ENCODE measurements at places on chromosomes 2 and 18.

DNA sequence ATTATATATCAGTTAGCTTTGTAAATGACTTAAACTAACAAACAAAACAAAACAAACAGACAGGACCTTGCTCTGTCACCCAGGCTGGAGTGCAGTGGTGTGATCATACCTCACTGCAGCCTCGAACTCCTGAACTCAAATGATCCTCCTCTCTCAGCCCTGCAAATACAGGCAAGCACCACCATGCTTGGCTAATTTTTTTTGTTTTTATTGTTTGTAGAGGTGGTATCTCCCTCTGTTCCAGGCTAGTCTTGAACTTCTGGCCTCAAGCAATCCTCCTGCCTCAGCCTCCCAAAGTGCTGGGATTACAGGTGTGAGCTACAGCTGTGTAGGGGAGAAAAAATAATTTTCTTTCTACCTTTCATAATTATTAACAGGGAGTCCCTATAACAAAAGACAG lies 33.8 kb upstream of the PPM1B start:
- no peak for DNase-seq

- DNase-seq: no peak
Observed at GRCh38 chr2:3637692-3638455, 20.1 kb upstream of the ALLC start.

- DNase-seq: no peak
Observed at GRCh38 chr18:13577781-13578180, 148.6 kb downstream of the FAM210A start.

DNA sequence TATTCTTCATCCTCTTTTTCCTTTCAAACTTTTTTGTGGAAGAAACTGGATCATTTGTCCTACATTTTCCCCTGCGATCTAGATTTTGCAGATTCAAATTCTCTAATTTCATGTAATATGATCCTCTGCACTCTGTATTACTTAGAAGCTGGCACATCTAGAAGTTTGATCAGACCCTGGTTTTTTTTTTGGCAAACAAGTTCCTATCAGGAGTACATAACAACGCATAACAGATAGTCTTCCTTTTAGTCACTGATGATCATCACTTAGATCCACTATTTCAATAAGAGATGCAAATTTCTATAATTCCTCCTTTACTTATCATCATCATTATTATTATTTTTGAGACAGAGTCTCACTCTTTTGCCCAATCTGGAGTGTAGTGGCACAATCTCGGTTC lies 117.1 kb downstream of the CDH2 start:
- DNase-seq: no peak

DNA sequence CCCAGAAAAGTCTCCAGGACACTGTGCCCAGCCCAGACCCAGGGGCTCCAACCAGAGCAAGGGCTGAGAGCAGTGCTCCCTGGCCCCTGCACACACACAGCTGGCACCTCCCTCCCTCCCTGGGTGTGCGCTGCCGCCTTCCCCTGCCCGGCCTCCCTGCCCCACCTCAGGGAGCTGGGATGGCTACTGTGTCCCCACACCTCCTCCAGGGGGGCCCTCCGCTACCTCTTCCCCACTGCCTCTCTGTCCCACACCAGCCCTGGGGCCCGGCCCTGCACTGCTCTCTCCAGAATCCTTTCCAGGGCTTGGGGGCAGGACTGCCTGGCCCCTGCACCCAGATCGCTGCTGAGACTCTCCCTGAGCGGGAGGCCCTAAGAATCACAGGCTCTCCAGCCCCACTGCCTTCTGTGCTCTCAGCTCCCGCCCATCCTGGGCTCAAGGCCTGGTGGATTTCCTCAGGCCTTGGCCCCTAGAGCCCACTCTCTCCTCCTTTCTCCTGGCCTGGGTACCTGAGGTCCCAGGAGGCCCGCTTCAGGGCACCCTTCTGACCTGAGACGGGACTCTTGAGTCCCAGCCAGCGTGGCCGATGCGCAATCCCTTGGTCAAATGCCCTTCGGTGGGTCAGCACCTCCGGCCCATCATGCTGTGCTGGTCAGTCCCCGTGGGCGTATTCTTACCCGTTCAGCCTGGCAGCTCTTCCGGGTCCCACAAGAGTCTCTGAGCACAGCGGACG lies 276.8 kb upstream of the HDAC4 start:
- no peak for DNase-seq

DNA sequence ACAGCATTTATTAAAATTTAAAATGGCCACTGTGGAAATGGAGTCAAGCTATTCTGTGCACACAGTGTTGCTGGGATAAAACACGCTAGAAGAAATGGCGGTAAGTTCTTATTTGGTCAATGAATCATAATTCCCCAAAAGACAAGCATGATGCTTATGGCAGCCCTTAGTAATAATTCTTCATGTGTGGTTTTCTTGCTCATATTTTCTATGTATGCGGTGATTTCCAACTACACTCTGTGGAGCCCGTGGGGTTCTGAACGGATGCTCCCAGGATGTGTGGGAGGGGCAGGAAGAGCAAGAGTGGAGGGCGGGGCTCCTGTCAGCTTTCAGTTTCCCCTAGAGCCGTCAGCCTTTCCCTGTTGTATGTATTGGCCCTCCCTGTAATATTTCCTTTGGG lies 91.7 kb upstream of the RMDN2 start:
- DNase-seq: no peak

DNA sequence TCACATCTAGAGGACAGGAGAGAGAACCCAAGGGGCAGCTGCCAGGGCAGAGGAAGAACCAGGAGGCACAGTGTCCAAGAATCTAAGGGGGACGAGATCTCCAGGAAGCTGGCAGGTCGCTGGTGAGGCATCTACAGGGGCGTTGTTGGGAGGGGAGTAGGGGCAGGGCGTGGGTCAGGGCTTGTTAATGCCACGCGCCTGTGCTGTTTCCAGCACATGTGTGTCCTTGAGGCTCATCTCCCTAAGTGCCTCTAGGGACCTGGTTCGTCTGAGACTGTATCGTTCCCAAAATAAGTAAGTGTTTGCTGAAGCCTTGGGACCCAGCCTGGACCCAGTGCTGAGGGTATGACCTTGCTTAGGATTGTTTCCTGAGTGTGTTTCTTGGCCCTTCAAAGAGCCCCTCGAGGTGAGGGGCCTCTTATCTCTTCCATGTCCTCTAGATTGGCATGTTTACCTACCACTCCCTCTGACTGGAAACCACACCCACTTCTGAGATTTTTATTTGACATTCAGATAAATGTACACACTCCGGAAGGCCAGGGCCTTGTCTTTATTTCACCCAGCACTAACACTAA lies 22.2 kb downstream of the HK2 start:
- DNase-seq: no peak

DNA sequence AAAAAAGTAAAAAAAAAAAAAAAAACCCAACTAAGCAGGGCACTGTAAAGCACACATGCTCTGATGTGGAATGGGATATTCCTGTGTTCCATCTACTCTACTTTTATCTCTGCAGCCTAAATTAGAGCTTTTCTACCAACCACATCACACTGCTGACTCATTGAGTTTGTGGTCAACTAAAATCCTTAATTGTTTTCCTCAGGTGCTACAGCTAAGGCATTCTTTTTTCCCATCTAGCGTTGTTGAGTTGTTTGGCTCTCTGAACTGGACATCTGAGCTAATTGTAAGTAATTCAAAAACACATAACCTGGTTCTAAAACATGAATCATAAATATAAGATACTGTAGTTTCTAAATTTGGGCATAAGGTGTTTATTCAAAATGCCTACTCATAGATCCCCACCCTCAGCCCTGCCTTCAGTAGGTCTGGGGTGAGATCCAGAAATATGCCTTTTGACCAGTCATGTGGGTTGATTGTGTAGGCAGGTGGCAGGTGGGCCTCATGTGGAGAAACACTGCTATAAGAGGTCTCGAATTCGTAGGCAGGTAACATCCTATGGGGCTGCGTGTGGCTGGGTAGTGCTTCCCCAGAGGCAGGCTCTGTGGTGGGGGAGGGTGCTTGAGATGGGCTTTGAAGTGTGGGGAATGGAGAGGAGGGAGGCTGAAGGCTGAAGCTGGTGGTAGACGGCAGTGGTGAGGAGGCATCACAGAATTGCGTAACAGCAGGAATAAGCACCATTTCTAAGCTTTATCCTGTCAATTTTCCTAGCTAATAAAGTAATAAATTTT lies 27.2 kb downstream of the ANKRD29 start:
- peak; percentile 10 for DNase-seq

DNA sequence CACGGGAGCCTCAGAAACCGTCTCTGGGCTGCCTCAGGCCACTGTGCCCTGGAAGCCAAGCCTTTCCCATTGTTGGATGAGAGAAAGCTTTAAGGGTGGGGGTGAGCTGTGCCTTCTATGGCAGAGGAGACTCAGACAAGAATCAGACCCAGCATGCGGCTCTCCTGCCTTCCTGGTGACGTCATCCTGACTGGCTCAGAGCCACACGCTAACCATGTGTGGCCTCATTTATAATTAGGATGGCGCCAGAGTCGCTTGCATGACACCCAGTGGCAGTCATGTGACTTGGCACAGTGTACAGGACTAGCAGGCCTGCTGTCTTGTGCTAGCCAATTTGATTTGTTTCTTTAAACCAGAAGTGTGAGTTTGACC lies 99.1 kb downstream of the SH3BP4 start:
- peak; percentile 82 for DNase-seq

DNA sequence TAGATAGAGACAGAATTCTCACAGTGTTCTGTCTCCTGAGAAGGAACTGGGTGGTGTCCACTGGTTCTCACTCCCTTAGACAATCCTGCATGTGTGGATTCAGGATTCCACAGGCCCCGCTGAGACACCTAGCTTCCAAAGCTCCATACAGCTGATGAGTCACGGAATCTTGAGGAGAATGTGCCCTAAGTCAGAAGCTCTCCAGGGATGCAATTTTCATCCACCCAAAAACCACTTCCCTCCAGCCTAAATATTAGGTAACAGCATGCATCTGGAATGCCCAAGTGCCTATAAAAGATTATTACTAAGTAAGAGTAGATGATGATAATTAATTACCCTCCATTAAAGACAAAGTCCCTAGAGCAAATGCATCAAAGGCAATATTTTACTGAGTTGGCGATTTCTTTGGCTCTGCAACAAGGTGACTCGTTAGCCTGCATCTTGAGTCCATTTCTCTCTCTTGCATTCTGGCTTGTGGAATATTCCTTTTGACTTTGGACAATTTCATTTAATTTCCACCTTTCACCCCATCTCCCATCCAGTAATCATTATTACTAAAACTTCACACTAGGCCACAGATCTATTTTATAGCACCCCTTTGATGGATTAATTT lies 475.1 kb downstream of the TNS1 start:
- peak; percentile 70 for DNase-seq

DNA sequence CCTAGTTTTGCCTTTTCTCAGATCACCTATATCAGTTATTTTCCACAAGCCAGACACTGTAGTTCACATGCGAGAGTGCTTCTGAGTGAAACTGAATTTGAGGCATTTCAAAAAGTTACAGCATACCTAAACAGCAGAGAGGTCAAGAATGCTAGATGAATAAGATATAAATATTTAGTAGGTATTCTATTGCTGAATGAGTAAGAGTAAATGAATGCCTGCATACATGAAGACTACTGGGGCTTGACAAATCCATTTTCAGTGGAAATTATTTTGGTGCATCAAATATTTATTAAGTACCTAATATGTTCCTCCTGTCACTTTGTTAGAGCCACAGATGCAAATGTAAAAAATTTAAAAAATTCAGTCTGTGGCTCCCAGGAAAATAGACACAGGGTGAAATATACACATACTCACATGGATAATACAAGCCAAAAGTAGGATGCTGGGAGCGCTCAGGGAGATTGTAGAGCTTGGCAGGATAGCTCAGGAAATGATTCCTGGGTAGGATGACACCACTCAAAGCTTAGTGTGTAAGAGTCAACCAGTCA lies 27.6 kb upstream of the CDC42EP3 start:
- DNase-seq: no peak

DNA sequence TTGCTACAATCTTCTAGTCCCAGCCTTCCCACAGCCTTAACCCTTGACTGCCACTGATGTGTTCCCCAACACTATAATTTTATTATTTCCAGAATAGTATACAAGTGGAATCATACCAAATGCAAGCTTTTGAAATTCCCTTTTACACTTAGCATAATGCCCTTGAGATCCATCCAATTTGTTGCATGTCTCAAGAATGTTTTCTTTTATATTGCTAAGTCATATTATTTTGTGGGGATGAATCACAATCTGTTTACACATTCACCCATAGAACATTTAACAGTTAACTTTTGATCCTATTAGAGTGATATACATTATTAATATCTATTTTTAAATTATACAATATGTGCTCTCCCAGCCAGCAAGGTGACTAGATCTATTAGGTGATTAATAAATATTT lies 74.3 kb upstream of the KYNU start:
- no peak for DNase-seq

DNA sequence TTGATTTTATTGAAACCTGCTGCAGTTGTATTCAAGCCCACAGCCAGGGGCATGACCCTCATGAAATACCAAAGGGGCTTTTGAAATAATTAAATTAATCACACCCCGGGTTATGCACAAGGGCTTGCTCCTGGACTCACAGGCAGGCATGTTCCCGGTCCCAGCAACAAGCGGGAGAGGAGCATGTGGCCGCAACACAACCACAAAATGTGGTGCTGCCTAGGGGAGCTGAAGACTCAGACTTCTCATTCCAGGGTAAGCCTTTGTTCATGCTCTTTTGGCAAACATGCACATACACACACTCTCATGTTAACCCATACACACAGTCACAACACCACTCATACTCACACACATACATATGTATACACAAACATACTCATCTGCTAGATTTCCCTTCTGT lies 233.7 kb upstream of the SMAD2 start:
- DNase-seq: no peak

- no peak for DNase-seq
Observed at GRCh38 chr2:69231612-69232277, 155.3 kb downstream of the GFPT1 start.

DNA sequence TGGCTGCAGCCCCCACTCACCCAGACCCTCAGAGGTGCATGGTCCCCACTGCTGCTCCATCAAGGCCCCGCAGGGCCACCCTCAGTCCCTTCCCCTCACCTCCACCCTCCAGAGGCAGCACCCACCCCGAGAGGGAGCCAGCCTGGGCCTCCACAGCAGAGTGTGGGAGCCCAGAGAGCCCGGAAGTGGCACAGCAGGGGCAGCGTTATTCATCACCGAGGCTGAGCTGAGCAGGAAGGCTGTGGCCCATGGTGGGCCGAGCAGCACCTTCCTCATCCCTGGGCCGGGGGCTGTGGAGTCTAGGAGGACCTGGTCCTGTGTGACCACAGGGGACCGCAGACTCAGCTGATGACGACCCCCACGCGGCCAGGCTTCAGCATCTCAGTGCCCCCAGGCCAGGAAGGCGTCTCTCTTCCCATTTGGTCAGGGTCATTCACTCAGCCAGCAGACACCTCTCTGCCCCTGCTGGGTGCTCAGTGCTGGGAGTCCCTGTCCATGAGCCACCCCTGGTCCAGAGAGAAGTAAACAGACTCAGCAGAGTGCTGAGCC lies 258.1 kb downstream of the ATAD2B start:
- no peak for DNase-seq

DNA sequence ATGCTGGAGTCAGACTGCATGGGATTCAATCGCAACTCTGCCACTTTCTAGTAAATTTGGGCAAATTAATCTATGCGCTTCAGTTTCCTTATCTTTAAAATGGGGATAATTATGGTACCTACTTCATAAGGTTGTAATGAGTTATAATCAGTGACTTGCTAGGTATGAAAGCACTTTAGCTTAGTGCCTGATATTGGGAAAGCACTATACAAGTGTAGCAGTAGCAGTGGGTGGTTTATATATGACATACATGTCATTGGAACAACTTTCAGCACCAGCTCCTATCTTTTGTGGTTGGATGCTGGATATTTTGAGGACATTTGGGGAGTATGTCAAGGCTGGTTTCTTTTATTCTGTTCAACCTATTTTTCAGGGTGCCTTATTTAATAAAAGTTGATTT lies 277.7 kb downstream of the CAMKMT start:
- no peak for DNase-seq

GRCh38 chr2:176188774-176189680 lies 559 bp downstream of the HOXD1 start:
- DNase-seq: peak; percentile 44

Measured in DMS79 treated with DMSO at 0.1 percent for 48 hours (cell line).